ENCODE measurements at places on chromosomes 11 and 22.

GRCh38 chr11:77411137-77411707 is 62.7 kb downstream of the PAK1 start:
- DNase-seq: peak; percentile 29

- DNase-seq: no peak
Observed at GRCh38 chr22:17984114-17984513, 40.2 kb downstream of the MICAL3 start.

- no peak for DNase-seq
Observed at GRCh38 chr11:120925944-120926343, 98.0 kb upstream of the TBCEL start.

GRCh38 chr11:46898396-46899095 is 19.8 kb downstream of the LRP4 start:
- DNase-seq: no peak

GRCh38 chr22:46045459-46046298 is 68.7 kb upstream of the WNT7B start:
- DNase-seq: no peak

DNA sequence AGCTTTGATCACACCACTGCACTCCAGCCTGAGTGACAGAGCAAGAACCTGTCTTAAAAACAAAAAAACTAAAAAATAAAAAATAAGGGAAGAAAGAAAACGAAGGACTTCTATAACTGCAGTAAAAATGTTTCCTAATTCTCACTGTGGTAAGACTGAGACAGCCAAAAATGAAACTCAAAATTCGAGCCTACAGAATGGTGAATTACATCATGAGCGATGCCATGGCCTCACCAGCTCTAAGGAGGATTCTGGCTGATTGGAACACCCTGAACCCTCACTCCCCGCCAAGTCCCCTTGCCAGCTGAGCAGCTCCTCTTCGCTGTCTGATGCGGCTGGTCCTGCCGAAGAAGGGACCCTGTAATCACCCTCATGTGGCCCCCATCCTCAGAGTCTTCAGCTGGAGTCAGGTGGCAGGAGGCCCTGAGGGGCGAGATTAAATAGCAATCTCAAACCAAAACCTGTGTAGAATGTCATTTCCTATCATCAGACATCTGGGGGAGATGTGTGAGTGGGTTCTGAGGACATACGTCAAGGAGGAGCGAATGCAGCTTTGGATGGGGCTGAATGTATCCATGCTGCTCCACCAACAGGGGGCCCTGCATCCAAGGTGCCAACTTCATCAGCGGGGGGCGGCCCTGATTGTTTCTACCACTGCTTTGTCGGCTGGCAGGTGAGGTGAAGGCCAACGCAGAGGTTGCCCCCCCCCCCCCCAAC is 29.2 kb downstream of the PDGFB start:
- DNase-seq: no peak

GRCh38 chr11:133531971-133532651 is at the start of gene OPCML:
Gene OPCML, minus strand, starts transcription at chr11:133532501.
- DNase-seq: no peak

DNA sequence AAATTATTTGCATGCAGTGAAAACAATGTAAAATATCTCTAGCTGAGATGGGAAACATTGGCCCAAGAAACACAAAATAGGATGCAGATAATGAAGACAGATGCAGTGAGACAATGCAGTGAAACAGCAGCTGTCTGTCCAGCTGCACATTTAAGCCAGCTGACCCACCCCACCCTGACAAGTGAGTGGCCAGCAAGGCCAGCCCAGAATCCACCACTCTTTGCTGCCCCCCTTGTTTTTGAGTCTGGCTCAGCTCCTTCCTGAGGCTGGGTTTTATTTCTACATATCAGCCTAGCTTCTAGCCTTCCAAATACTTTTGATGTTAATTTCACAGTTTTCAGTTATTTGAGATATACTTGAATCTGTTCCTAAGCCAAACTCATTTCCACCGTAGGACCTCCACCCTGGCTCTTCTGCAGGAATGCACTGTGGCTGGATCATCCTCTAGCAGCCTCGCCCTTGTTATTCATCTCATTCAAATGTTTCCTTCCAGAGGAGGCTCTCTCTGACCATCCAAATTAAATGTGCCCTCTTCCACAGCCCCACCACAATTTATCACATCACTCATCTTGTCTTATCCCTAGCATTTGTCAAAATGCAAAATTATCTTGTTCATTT is 154.1 kb upstream of the POU2AF2 start:
- no peak for DNase-seq

- DNase-seq: no peak
Observed at GRCh38 chr22:47795477-47796127, 1033.2 kb downstream of the TBC1D22A start.

All from stimulated activated CD4-positive, alpha-beta T cell treated with anti-CD3 and anti-CD28 coated beads, Interleukin-2, amount 100 ng/mL, for 24 hours (primary cell).